Activated T-cell treated with anti-CD3 and anti-CD28 coated beads, Interleukin-2, amount 50 U/mL, for 4 hours (primary cell): ENCODE measurements at places on chromosomes 7 and 10.

- no peak for DNase-seq
These were observed 108.1 kb upstream of the AGR3 start for GRCh38 chr7:16989811-16990413.

DNA sequence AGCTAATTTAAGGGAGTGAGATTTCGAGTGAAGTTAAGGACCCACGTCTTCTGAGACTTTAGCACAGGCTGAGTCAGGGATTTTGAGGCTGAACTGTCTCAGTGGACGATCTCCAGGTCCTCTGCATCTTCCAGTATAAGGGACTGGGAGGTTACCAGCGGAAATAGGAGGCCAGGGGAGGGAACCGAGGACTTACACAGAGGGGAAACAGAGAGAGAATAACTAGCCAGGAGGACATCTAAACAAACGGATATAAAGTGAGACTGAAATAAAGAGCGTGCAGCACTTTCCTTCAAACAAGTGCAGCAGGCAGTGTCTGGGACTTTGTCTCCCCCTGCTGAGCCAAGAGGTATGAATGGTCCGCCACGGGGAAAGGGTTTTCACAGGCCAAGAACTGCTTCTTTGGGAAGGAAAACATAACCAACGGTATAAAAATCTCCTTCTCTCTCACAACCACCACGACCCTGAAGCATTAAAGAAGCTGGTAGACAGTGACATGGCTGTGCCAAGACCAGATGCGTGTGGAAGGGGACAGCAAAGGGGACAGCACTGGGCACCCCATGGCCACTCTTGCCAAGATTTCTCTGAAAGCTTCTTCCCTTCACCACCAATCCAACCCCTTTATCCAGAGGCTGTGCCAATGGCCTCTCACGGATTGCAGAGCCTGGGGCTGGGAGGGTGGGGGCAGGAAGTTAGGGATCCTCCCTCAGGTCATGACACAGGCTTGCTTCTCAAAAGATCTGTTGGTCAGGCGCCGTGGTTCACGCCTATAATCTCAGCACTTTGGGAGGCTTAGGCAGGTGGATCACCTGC is 72.0 kb downstream of the SLC37A3 start:
- DNase-seq: peak; percentile 37

- no peak for DNase-seq
These were observed 100.4 kb upstream of the DNAJC1 start for GRCh38 chr10:22103701-22104470.

DNA sequence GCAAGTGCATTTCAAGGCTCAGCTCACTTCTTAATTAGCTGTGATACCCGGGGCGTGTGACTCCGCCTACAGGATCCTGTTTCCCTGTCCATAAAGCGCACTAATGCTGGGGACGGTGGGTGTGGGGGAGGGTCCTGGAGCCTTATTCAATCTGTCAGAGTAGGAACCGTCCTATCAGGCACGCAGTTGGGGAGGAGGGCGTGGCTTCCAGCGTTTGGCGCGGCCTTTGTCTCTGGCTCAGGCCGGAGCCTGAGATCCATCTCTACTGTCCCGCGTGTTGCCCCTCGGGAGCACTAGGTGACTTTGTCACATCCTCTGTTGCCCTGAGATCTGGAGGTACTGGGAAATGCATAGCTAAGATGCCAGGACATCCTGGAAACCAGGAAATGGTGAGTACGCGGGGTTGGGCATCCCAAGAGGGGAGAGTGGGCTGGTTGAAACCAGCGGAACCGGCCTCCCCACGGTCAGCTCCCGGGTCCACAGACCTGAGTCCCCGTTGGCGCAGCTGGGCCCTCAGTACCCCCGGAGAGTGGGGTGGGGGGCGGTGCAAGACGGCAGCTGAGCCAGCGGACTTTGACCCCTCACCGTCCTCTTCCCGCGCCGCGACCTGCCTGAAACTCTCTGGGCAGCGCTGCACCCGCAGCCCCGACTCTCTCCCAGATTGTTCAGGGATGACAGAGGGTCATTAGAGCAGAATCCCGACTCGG is 104.4 kb upstream of the ZNF92 start:
- DNase-seq: no peak

DNA sequence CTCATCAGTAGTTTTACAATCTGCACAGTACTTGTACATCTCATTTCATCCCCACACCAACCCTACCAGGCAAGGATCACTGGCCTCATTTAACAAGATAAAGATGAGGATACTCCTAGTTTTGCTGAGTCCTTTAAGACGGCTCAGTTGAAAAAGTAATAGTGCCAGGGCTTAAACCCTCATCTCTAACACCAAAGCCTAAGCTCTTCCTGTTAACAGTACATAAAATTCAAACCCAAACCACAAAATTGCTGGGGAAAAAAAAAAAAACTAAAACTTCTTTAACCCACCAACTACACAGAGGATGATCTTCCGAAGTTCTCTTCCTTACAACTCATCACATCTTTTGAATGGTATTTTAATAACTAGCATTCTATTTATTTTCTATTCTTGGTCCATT is 1.3 kb downstream of the SAR1A start:
- no peak for DNase-seq

DNA sequence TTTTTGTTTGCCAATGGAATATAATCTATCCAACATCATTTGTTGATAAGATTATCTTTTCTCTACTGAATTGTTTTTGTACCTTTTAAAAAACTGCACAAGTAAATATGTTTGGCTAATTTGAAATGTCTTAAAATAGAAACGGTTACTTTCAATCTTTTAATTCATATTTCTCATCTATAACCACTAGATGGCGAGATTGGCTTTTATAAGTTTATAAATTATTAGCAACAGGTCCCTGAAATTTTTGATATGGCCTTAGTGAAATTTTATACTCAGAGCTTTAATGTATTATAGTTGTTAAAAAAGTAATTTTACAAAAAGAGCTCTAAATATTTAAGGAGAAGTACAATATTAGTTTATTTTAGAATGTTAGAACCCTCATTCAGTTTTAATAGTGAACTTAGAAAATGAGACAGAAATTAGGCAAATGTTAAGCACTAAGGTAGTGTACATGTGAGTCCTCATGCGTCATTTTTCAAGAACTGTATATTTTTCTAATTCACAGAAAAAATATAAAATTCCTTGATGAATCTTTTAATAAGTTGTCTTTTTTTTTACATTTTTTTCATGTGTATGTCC is 592.5 kb downstream of the ARL4A start:
- no peak for DNase-seq

- no peak for DNase-seq
These were observed 410.3 kb downstream of the TYW1 start for GRCh38 chr7:67406976-67407375.

- DNase-seq: no peak
These were observed 6.8 kb upstream of the CCNY start for GRCh38 chr10:35329520-35329919.

- DNase-seq: no peak
These were observed 20.3 kb upstream of the NFKB2 start for GRCh38 chr10:102375250-102375649.

GRCh38 chr7:76303202-76304147 is 1.0 kb downstream of the HSPB1 start:
- peak; percentile 83 for DNase-seq

DNA sequence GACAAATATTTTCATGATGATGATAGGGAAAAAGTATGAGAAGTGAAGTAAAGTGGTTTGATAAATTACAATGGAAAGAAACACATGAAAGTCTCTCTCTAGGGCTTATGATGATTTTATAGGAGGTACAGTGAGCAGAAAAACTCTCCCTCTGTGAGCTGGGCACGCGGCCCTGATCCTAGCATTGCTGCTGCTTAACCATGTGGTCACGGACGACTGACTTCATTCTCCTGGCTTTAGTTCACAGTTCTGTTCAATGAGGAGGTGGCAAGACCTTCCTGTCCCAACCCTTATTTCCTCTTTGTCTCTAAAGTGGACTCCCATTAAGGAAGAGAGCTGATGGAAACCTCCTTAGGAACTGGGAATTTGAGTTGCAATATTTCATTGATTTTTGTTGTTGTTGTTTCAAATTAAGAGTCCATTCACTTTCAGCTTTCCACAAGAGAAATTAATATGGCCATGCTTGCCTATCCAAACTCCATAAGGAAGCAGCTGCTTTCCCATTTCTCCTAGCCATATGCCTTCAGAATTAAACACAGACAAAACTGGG is 8.2 kb upstream of the PON3 start:
- no peak for DNase-seq

DNA sequence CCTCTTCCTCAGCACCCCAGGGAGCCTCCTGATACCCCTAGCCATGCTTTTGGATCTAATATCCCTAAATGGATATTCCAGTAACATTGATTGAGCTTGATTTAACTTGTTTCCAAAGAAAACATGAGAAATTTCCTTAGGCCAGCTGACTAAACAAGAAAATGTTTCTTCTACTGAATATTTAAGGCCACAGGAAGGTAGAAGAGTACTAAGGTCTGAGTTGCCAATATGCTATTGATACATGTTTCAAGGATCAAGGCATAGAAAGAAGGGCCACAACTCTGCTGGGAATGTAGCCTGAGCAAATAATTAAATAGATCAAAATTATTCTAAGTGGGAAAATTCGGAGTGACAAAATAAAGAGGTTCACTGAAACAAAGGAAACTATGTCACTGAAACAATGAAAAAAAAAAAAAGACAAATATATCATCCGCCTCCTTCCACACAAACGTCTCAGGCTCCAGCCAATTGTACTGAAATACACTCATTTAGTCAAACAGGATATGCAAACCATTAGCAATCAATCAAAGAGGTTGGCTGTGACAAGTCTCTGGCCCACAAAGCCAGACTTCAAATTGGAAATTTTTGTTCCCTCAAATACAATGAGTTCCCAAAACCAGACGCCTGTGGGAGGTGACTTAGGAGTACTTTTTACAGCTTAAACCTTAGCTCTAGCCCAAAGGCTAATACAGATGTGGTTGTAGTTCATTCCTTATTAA is 396.2 kb downstream of the HTR7 start:
- DNase-seq: no peak

DNA sequence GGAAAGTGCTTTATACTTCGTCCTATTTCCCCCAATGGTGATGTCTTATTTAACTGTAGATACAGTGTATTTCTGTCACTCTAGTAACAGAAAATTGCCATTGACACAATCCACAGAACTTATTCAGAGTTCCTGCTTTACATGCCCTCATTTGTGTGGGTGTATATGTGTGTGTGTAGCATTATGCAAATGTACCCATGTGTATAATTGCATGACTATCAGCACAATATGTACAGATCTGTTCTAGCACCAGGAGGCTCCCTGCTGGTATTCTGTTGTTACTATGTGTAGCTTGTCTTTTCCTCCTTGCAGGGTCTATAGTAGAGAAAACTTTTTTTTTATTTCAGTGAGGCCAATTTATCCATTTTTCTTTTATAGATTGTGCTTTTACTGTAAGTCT is 16.5 kb downstream of the CYP3A43 start:
- DNase-seq: no peak

DNA sequence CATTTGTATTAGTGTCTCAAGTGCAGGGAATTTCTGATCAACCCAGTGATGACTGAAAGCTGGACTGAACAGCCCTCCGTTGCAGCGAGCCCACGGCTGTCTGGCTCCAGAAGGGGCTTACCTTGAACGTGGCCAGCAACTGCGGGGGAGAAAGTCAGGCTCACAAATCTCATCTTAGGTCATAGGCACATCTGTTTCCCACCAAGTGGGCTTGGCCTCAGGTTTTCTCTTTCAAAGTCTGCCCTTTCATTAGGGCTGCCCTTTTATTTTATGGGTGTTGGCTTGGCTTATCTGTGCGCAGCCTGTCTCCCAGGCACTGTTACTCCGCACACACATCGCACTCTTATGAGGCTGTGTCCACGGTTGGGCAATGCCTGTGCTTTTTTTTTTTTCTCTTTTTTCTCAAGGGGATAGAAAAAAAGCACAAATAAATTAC is 178.0 kb downstream of the JCAD start:
- DNase-seq: no peak

DNA sequence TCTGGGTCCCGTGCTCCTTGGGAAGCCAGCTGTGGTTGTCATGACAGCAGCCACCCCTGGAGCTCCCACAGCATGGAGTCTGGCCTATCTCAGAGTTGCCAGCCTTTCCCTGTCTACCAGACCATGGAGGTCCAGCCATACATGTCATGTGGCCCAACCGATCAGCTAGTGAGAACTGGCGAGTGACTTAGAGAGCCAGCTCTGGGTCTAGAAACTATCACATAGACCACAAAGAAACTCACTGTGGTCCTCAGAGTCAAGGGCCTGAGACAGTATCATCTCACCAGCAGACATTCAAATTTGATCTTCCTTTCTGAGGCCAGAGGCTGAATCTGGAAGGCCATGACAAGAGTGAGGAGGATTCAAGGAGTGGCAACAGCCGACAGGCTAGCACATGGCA is 223.3 kb upstream of the GPR26 start:
- DNase-seq: no peak

DNA sequence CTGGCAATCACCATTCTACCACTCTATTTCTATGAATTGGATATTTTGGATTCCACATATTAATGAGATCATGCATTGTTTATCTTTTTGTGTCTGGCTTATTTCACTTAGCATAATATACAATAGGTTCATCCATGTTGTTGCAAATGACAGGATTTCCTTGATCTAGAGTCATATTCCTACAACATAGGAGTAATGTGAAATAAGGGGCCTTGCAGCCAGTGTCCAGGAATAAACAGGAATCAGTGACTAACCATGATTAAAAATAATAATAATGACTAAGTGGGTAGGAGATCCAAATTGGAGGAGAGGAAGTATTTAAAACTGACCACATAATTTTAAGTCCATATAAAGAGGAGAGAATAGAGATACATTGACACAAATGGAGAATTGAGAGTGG is 49.9 kb downstream of the SCIN start:
- DNase-seq: no peak

GRCh38 chr10:30510932-30511700 is 77.1 kb downstream of the MAP3K8 start:
- DNase-seq: no peak
